ENCODE measurements at places on chromosomes 4 and X.

GRCh38 chrX:78011846-78012245, 42.4 kb upstream of the PGAM4 start:
- no peak for DNase-seq

DNA sequence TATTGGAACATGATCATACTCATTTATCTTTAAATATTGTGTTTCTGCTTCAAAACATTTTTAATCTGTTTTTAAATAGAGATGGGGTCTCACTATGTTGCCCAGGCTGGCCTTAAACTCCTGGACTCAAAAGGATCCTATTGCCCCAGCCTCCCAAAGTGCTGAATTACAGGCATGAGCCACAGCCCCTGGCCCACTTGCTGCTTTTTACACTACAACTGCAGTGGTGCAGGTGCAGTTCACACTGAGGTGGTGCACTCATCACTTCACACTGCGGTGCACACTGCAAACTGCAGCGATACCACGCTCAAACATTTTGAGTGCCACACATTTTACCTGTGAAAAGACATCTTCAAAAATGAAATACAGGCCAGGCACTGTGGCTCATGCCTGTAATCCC, 10.8 kb downstream of the RPS3A start:
- DNase-seq = no peak

- peak; percentile 85 for DNase-seq
Observed at GRCh38 chr4:88027611-88028608, 20.5 kb downstream of the PKD2 start.

GRCh38 chr4:152359208-152360044, 176.5 kb downstream of the FBXW7 start:
- no peak for DNase-seq

- DNase-seq = no peak
Observed at GRCh38 chr4:21467551-21467950, 481.0 kb downstream of the KCNIP4 start.
